Skeletal muscle cell (primary cell): ENCODE measurements at places on chromosomes 2 and 18.

DNA sequence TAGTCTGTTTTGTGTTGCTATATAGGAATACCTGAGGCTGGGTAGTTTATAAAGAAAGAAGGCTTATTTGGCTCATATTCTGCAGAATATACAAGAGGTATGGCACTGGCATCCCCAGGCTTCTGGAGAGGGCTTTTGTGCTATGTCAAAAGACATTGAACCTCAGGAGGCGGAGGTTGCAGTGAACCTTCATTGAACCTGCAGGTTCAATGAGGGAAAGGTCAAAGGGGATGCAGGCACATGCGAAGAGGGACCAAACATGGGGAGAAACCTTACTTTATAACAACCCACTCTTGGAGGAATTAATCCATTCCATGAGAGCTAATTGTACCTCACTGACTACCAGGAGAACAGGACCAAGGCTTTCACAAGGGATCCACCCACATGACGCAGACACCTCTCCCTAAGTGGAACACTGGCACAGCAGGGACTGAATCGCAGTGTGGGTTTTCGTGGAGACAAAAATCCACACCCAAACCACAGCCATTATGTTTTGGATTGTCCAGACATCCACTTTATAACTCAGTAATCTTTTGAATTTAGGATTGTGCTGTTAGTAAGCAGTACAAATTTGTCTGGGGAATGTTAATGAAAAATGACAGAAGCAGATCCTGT is 4.1 kb upstream of the SERPINB8 start:
- no peak for DNase-seq

- DNase-seq, result no peak
Observed at GRCh38 chr2:15049096-15049993, 416.8 kb downstream of the LRATD1 start.

DNA sequence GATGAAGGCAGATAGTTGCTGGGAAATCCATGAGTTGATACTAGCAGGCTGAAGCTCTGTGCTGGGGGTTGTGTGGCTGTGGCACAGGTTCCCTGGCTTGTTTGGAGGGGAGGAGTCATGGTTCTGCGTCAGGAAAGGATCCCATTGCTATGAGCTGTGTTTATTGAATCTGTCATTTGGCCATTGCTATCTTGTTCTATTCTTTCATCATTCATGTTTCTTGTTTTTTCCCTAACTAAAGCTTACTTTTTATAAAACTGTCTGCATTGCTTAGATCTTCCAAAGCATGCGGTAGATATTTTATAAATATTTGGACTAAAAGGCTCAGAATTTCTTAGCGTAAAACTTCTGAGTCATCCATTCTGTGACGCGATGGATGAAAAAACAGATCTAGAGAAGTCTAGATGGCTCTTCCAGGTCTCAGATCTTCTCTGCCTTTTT is 335.3 kb downstream of the PTPRM start:
- no peak for DNase-seq

- DNase-seq, result no peak
Observed at GRCh38 chr2:88250404-88250803, 80.3 kb downstream of the THNSL2 start.
